ENCODE measurements at places on chromosomes 6 and 20.

DNA sequence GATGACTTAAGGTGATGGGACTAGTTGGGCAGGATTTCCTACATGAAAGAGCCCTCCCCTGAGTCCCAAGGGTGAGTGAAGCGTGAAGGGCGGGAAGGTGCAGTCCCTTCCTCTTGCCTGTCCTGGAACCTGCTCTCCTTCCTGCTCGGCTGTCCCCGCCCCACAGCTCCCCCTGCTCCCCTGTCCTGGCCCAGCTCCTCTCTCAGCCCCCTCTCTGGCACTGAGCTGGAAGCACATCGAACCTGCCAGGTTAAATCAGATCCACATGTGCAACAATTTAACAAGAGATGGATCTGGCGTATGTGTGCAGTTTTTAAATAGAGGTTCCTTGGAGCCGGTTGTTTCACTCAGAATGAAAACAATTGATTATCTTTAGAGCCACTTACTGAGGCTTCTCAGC lies 95.0 kb downstream of the LRFN2 start:
- DNase-seq, result no peak

DNA sequence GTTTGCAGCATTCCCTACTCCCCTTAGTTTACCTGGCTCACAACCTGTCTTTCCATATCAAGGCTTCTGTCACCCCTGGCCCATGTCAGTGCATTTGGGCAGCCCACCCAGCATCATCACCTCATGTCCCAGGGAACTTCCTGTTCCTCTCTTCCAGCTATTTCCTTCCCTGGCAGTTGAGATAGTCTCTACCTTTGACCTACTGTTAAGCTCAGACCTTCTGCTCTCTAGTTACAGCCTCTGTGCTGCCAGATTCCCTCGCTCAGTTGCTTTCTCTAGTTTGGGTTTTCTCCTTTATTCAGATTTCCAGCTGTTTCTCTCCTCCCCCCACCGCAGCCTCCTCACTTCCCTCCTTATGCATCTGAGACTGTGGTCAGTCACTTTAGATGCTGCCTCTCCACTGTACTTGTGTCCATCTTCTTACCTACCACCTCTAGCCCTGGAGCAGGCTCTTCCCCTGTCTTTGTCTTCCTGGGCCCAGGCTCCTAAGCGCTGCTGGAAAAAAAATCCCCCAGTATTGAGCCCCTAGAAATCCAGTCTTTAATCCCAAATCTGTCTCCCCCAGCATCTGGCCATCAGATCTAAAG lies 16.3 kb downstream of the PTPN1 start:
- no peak for DNase-seq

GRCh38 chr6:107728564-107728897 lies 95.6 kb downstream of the SCML4 start:
- DNase-seq, result no peak

- no peak for DNase-seq
These were observed 4.3 kb upstream of the PSORS1C2 start for GRCh38 chr6:31143148-31143547.

- no peak for DNase-seq
These were observed 169.6 kb downstream of the MTHFD1L start for GRCh38 chr6:151034825-151035781.

DNA sequence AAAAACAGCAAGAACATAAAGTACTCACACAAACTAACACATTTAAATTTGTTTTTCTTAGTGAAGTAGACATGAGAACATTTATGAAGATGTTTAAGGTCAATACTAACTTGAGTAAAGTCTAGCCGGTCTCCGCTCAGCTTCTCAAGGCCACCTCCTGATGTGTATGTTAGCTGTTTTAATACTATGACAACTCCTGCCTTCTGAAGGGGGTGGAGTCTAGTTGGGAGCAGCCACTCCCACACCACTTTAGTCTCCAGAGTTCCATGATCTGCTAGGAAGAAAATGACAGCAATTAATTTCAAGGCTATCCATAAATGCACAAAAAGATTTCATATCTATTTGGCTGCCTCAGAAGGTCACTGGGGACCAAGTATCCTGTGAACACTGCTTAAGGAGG lies at the start of gene GSTA3:
TSS of gene GSTA3 (minus strand) at position 168 of the 400 bp plus-strand sequence. CDS start 3,864 bp downstream, outside the sequence.
- no peak for DNase-seq

DNA sequence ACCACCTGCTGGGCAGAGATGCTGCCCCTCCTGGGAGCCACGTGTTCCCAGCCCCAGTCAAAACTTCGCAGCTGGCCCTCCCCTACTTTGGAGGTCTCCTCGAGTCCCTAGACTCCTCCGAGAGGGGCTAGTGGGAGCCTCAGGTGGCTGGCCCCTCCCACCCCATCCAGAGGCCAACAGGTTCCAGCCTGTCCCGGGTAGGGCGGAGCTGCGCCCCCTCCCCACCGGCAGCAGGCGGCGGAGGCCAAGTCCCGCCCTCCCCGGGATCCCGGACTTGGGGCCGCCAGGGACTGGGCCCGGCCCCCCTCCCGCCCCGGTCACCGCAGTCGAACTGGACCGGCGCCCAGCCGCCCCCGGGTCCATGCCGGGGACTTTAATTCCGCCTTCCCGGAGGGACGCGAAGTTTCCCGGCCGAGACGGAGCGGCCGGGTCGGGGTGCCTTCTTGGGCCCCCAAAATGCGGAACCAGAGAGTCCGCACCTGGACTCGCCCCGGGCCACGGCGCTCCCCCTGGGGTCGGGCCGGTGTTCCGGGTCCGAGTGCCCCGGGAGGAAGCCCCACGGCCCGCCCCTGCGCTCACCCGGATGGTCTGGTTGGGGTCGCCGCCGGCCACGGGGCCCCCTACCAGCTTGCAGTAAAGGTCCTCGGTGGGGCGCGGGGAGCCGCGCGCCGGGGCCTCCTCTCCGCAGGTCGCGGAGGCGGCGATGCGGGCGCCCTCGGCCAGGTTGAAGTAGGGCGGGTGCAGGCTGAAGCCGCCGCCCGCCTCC lies 559 bp downstream of the LAMA5 start:
- no peak for DNase-seq

DNA sequence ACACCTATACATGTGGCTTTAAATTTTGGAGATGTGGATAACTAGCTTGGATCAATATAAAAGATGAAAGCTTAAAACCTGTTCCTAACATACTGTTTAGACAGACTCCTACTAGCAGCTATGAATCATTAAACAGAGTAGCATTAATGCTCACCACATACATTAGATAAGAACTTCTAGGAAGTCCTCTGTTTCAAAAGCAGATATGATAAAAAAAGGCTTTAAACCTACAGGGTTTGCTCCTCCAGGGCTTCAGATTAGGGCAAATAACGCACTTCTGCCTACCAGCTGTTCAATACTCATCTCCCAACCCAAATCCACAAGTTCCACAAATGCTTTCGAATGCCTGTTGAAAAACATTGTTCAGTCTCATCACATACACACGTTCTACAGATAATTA lies 1.5 kb downstream of the REPS1 start:
- no peak for DNase-seq

All from HCEC 1CT (cell line).